ENCODE measurements at places on chromosomes 16 and 17.

GRCh38 chr16:73670836-73671820 is 623.2 kb upstream of the ZFHX3 start:
- no peak for DNase-seq

- DNase-seq: no peak
Observed at GRCh38 chr16:1188432-1189189, 35.7 kb downstream of the CACNA1H start.

- DNase-seq: no peak
Observed at GRCh38 chr17:66689221-66689620, 145.7 kb upstream of the CACNG5 start.

- DNase-seq: peak; percentile 50
Observed at GRCh38 chr17:3695723-3696411, at the start of gene P2RX5. Gene P2RX5, minus strand, starts transcription at chr17:3696155. Its CDS starts 150 bp downstream, at chr17:3696005.

DNA sequence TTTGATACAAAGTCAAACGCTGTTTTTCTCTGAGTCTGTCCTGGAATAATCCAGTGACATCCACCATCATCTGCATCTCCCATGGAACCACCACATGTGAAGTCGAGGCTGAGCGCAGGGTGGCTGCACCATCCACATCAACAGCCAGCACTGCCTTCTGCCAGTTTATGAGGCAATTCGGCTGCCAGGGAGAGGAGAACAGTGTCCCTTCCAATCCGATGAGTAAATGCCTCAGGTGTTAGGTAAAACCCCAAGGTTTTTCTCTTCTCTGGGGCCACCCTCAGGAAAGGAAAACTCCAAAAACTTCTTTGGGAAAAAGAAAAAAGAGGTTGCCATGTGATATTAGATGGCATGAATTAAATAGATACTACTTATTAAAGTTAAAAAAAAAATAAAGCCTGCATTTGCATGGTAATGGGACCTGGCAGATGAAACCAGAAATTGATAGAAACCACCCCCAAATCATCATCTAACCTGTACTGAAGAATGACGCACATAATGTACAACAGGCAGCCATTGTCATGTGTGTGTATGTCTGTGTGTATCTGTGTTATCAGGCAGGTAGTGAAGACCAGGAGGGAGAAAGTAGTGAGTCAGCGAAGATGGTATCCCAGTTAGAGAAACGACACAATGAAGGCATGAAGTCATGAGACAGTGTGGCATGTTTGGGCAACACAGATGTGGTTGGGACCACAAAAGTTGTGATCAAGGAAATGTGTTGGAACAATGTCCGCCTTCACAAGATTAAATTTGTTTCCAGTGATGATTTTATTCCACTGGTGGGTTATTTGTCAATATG is 478.7 kb downstream of the CDH13 start:
- DNase-seq: no peak

- no peak for DNase-seq
Observed at GRCh38 chr16:35208001-35208935, 1748.9 kb downstream of the TP53TG3F start.

- peak; percentile 69 for DNase-seq
Observed at GRCh38 chr16:11302977-11303376, 21.8 kb upstream of the PRM1 start.

GRCh38 chr16:57060323-57061083 is 31.9 kb upstream of the CPNE2 start:
- no peak for DNase-seq

DNA sequence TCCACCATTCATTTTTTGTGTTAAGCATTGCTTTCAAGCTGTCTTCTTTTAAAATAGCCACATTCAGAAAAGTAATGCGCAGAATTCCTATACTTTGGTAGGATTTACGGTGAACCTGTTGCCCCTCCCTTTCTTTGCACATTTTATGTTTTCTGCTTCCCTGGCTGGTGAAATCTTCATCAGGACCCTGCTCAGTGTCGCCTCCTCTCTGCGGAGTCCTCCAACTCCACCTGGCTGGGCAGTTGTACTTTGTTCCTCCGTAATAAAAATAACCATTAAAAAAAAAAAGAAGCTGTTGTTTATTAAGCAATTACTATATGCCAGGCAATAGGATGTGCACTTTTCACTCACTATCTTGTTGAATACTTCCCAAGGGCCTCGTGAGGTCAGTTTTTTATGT is 2.9 kb downstream of the UMOD start:
- no peak for DNase-seq

DNA sequence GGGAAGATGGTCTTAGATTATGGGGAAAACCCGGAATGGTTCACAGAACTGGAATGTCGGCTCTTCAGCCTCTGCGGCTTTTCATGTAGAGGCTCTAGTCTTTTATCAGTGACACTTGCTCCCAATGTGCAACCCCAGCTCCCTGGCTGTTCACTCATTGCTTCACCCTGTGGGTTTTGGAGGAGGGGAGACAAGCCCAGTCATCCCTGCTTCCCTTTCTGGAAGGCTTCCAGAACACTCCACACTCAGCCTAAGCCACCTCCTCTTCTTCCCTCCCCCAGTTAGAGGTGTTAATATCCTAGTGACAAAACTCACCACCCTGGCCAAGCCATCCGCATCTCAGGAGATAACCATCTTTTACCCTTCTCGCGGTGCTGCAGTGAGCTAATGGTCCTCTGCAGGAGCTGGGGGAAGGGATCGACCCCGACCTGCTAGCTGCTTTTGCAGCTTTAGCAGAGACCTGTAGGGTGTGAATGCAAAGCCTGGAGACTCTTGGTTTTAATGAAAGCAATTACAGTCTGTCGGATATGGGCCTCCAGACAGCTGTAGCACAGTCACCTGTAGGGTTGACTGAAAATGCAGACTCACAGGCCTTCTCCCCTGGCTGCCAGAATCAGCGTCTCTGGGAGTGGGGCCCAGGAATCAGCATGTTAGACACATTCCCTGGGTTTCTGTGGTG is 24.3 kb upstream of the LASP1NB start:
- DNase-seq: no peak

DNA sequence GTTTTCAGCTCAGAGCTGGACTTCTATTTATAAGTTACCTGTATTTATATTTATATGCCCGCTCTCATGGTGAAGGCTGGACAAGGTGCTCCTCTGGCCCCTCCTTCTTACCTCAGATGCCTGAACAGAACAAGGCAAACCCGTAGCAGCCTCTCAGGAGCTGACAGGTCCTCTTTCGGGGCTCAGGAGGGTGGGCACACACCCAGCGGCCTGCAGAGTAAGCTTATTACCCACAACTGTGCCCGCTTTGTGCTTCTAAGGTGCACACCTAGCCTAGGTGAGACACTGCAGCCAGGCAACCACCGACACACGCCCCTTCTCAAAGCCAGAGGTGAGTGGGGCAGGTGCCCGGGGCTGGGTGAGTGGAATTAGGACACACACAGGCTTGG is 5.3 kb downstream of the NKIRAS2 start:
- no peak for DNase-seq

DNA sequence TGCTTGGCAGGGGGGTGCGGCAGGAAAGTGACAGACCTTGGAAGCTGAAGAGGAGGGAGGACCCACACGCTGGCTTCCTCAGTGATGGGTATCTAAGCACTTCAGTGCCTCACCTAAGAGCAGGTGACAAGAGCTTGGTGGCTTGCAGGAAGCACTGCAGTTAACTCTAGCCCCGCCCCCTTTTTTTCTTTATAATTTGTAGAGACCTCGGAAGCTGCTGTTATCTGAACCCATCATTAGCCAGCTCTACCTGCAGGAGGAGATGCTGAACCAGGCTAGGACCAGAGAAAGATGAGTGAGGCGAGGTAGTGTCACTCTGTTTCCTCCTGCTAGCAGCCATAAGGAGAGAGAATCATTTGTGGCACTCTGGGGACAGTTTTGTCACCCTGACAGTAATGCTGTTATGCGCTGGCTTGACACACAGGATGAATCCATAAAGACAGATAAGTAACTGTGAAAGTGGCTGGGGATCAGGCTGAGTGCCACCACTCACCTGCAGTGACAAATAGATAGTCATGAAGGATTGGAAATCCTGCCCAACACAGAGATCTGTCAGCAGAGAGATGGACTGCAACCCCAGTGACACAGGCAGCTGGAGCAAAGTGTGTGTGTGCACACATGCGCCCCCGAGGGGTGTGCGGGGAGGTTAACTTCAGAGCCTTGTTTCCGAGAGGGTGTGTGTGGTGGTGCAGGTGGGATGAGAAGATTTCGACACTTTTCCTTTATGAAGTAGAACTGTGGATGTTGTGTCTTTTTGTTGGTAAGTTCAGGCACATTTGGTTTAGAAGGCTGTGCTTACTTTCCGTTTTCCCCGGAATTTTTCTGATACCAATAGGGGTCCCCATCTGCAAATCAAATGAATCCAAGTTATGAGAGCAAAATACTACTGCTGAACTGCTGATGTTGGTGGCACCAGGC is 224.0 kb downstream of the IRX3 start:
- DNase-seq: peak; percentile 93

GRCh38 chr16:46673320-46674013 is 15.5 kb downstream of the VPS35 start:
- DNase-seq: peak; percentile 35

- no peak for DNase-seq
Observed at GRCh38 chr17:19573075-19573474, 39.4 kb downstream of the SLC47A1 start.

GRCh38 chr17:41420134-41420533 is 4.3 kb downstream of the KRT37 start:
- DNase-seq: no peak

DNA sequence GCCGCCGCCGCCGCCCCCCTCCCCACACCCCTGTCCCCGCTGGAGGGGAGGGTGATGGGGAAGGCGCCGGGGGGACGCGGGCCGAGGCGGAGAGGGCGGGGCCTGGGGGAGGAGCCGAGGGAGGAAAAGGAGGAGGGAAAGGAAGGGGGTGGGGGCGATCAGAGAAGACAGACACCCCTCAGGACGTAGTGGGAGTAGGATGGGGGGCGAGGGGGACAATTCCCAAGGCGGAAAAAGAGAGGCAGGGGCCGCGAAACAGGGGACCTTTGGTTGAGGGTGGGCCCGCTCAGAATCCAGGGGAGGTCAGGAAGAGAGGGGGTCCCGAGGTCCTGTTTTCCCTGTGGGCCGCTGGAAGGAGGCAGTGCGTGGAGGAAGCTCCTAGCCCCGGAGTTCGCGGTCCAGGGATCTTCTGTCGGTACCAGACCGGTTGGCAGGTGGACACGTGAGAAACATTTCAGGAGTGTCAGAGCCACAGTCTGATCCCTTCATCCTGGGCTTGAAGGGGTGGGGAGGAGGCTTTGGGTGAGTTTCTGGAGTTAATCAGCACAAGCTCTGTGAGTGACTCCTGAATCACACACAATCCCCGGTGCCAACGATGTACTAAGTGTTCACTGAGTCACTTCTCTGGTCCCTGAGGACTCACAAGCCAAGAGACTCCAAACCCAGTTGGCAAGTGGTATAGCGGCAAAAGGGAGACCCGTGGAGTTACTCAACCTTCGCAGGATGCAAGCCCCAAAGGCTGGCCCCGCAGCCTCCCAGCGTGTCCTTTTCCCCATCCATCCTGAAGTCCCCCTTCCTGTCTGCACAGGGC is at the start of gene XYLT1:
TSS of gene XYLT1 (minus strand) at position 53 of the 811 bp plus-strand sequence. CDS start 164 bp downstream, outside the sequence.
- no peak for DNase-seq

DNA sequence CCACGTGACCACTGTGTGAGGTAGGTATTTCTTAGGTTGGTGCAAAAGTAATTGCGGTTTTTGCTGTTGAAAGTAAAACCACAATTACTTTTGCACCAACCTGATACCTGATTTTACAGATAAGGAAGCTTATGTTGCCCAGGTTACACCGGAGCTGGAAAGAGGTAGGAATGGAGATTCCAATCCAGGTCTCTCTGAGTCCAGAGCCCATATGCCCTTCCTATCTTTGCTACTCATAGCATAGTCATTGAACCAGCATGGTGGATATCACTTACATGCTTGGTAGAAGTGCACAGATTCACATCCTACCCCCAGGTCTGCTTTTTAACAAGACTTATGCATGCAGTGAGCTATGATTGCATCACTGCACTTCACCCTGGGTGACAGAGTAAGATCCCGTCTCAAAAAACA is 61.8 kb downstream of the ARSG start:
- DNase-seq: no peak

GRCh38 chr16:57386381-57386951 is 14.2 kb downstream of the CX3CL1 start:
- no peak for DNase-seq

- no peak for DNase-seq
Observed at GRCh38 chr17:4658478-4659305, 17.2 kb upstream of the ALOX15 start.

GRCh38 chr16:27690608-27691007 is 140.7 kb downstream of the KATNIP start:
- DNase-seq: peak; percentile 13

GRCh38 chr16:6732166-6732565 is 600.5 kb upstream of the RBFOX1 start:
- DNase-seq: peak; percentile 45

- no peak for DNase-seq
Observed at GRCh38 chr16:20084624-20085226, 11.0 kb upstream of the GPR139 start.

GRCh38 chr17:13647543-13648021 is 45.9 kb upstream of the HS3ST3A1 start:
- DNase-seq: no peak

- DNase-seq: no peak
Observed at GRCh38 chr17:38451840-38452529, 23.7 kb downstream of the ARHGAP23 start.

- DNase-seq: no peak
Observed at GRCh38 chr16:24883714-24884151, 38.0 kb downstream of the SLC5A11 start.

DNA sequence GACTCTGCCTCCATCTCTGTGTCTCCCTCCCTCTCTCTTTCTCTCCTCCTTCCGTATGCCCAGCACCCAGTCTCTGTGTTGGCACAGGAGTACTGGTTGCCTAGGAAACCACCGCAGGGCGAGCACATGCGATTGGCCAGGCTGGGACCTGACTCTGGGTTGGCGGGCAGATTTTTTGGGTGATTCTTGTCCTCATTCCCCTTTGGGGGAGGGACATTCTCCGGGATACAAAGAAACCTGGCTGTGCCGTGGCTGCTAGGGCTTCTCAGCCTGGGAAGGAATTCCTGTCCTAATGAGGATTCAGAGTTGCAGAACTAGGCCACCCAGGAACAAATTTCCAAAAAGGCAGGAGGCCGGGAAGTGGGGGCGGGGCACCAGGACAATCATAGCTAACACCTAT is 168.9 kb downstream of the SHISA9 start:
- no peak for DNase-seq

DNA sequence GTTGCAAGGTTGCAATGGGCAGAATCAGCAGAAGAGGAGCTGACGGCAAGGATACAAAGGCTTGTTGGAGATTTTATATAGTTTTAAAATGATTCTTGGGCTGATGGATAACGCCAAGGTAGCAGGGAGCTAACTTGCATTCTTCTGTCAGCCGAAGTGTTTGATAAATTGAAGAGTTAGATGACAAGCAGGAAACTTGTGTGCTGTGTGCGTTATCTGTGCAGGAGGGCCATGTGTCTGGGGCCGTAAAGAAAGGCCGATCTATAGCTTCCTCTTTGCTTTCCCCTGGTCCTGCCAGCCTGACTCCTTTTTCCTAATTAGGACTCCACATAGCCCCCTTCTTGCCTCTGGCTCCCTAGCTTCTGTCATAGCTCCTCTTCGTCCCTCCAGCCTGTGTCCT is 6.7 kb upstream of the WWOX start:
- no peak for DNase-seq

Data from NCI-H146 (cell line).